ENCODE measurements at places on chromosomes 11 and 22.

- no peak for DNase-seq
Measured at GRCh38 chr22:22080270-22080669, 97.7 kb upstream of the TOP3B start.

GRCh38 chr11:60878245-60879101 lies 11.1 kb downstream of the ZP1 start:
- no peak for DNase-seq

DNA sequence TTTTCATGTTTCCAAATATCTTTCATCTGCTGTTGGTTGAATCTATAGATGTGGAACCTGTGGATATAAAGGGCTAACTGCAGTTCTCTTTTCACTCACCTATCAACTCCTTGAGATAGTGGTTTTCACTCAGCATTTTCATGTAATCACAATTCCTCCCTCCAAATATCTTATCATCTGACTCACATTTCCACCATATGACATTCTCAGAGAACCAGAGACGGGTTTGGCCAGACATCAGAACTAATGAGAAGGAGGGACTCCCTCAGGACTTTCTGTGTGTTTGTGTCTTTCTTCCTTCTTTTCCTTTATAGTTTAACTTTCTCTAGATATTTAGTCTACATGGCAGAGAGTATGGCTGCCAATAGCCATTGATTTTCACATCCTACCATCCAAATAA lies 134.8 kb upstream of the DDI1 start:
- no peak for DNase-seq

GRCh38 chr11:33944693-33945424 lies 53.0 kb upstream of the LMO2 start:
- no peak for DNase-seq

- no peak for DNase-seq
Measured at GRCh38 chr11:29351301-29351873, 665.4 kb downstream of the KCNA4 start.

- DNase-seq = no peak
Measured at GRCh38 chr11:65654375-65655349, 8.1 kb downstream of the RELA start.

- no peak for DNase-seq
Measured at GRCh38 chr11:66360406-66361073, 11.0 kb downstream of the SLC29A2 start.

GRCh38 chr22:19216579-19216978 lies 38.0 kb upstream of the SLC25A1 start:
- no peak for DNase-seq

GRCh38 chr11:67648140-67648795 lies 2.3 kb downstream of the ACY3 start:
- no peak for DNase-seq

DNA sequence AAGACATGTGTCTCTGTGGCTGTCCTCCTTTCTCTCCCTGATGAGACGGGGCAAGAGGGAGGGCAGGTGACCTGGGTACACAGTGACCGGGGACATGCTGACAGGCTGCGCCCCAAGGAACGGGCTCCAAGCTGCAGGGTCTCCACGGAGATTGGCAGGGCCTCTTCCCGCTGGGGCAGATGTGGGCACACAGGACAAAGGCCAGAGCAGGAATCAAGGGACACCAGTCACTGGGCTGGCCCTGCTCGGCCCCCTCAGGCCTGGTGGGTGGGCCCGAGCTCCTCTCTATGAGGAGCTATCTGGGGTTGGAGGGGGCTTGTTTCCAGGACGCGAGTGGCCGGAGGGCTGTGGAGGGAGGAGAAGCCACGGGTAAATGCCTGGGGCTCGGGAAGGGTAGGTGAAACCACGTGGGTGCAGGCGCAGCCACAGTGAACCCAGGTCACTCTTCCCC lies 11.2 kb downstream of the PNPLA5 start:
- DNase-seq = no peak

DNA sequence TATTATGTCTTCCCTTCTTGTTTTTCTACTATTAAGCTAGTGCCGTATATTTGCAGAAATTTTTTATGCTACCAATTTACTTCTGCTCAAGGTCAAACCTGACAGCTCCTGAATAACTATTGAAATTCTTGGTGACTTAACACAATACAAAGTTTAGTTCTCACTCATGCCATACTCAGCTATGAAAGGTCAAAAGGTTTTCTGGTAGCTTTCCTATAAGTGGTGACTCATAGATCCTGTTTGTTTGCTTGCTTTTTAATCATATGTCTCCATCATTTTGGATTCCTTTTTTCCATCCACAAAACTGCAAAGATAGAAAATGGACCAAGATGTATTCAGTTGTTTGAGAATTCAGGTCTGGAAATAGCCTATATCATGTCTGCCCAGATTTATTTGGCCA lies 855.8 kb upstream of the LRRC4C start:
- no peak for DNase-seq
